ENCODE measurements at places on chromosomes 1 and 21. TPM values are rescaled to one million over a fixed set of nuclear protein-coding genes. Genes with fewer than 3 reads are reported as not detected.
A peak's percentile ranks its signal among the peaks of the same experiment; 100 is the strongest.

Gene MINDY1
- total RNA-seq, result 31.4 TPM

Gene GPATCH2
- 11.3 TPM for total RNA-seq

Gene OPRD1
- total RNA-seq, result not detected

- DNase-seq, result no peak
Measured at GRCh38 chr1:29408831-29409605, 172.7 kb downstream of the PTPRU start.

DNA sequence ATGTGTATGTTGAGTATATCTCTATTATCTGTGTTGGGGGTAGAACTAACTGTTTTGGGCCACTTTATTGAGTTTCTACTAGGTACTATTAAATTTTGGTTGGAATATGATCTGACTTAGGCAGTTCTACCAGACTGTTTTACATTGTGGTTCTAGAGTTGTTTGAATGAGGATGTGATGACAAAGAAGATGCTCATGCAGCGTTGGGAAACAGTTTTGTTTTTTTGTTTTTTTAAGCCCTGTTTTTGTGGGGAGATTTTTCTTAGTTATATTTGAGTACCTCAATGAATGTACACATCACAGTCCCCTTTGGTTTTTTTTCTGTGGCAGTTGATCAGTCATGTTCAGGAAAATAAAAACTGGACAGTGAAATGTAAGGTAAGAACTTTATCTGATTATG, 40.1 kb downstream of the TMED5 start:
- no peak for DNase-seq

- DNase-seq, result no peak
Measured at GRCh38 chr1:230868736-230869385, 540 bp upstream of the C1orf198 start.

GRCh38 chr1:62384276-62385005, 52.4 kb upstream of the USP1 start:
- DNase-seq, result no peak

DNA sequence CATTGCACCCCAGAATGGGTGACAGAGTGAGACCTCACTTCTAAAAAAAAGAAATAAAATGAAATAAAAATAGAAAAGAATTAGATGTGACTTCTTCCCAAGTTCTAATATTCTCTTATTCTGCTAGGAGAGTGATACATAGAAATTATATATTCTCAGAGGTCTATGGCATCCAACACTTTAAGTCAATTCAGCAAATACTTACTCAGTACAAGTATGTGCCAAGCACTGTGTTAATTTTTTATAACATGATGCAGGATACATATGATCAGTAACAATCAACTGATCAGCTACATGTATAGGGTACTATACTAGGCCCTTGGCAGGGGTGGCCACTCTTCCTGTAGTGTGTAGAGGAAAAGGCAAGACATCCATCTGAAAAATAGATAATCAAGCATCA, 13.0 kb upstream of the JAK1 start:
- DNase-seq, result no peak

DNA sequence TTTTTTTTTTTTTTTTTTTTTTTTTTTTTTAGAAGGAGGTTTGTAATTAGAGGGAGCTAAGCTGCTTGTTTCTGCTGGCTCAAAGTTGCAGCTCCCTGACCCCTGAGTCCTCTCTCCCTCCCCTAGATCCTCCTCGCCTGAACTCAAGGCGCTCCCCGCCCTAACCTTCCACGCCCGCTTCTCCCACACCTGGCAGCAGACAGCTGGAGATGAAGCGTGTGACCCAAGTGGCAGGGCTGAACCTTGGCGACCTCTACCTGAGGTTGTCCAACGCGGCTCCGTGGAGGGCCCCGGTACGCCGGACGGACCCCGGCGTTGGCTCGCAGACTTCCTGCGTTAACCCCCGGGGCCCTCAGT, 795 bp downstream of the NGF start:
- no peak for DNase-seq

- DNase-seq, result peak; percentile 35
Measured at GRCh38 chr1:158506369-158506987, 34.5 kb downstream of the OR10R2 start.

All from CD4-positive, alpha-beta memory T cell (primary cell).